ENCODE measurements at places on chromosomes 12 and 14.

- no peak for DNase-seq
Measured at GRCh38 chr12:51549637-51550036, 41.4 kb upstream of the SCN8A start.

GRCh38 chr14:105053996-105054395 lies 11.2 kb downstream of the GPR132 start:
- no peak for DNase-seq

- no peak for DNase-seq
Measured at GRCh38 chr14:94377866-94378470, 10.4 kb downstream of the SERPINA1 start.

DNA sequence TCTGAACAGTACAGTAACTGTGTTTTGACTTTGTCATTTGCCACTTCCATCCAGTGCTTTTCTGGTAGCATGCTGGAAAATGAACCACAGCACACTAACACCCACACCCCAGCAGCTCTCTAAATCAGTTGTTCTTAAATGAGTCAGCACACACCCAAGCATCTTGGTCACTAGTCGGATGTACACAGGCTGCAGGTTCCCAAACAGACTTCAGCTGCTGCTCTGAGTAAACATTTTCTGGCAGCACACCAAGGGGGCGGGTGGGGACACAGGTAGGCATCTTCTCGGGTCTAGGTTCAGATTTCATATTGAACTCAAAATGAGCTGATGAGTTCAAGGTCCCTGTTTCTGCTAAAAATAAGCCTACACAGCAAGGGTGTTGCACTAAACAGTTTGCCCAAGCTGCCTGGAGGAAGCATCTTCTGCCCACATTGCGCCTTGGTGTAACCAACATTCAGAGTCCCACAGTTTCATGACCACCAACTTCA lies 39.8 kb downstream of the IFNG start:
- no peak for DNase-seq

- no peak for DNase-seq
Measured at GRCh38 chr12:106074706-106075392, 63.9 kb downstream of the NUAK1 start.

GRCh38 chr14:34980337-34980900 lies 2.4 kb upstream of the SRP54 start:
- no peak for DNase-seq

DNA sequence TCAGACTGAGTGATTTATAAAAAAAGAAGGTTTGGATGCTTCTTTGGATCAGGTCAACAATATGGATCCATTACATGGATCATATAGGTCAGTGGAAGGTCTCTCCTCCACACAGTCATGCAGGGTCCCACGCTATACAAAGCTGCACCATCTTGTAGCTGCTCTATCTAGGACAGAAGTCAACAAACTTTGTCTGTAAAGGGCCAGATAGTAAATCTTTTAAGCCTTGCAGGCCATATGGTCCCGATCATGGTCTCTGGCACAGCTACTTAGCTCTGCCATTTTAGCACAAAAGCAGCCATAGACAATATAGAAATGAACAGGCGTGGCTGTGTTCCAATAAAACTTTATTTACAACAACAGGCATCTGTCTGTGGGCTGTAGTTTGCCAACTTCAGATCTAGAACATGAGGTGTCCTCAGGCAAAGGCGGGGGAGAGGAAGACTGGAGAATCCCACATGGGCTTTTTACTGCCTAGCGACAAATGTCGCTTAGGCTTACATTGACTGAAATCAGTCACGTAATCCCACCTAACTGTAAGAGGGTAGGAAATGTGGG lies 36.7 kb downstream of the TMEM233 start:
- no peak for DNase-seq

GRCh38 chr14:56005191-56006053 lies 112.8 kb upstream of the PELI2 start:
- DNase-seq, result peak; percentile 25

GRCh38 chr14:30884901-30885300 lies 10.5 kb downstream of the COCH start:
- no peak for DNase-seq

- no peak for DNase-seq
Measured at GRCh38 chr12:59980476-59980875, 384.6 kb downstream of the SLC16A7 start.

DNA sequence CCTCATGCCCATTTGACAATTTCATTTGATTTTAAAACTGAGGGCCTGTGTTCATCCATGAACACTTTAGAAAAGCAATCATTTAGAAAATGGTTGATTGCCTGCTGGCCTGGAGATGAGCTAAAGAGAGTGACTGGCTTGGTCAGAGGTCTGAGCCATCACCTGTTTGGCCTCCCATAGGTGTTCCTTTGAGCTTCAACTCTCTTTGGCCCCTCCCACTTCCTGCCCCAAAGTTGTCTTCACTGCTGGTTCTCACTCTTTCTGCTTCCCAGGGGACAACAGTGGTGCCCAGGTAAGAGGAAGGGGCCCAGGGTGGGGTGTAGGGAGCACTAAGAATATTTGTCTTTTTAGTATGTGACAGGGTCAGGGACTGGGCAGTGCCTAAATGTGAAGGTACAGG lies 4.9 kb upstream of the TCP11L2 start:
- DNase-seq, result no peak

- DNase-seq, result no peak
Measured at GRCh38 chr12:5723071-5723470, 222.0 kb downstream of the ANO2 start.

DNA sequence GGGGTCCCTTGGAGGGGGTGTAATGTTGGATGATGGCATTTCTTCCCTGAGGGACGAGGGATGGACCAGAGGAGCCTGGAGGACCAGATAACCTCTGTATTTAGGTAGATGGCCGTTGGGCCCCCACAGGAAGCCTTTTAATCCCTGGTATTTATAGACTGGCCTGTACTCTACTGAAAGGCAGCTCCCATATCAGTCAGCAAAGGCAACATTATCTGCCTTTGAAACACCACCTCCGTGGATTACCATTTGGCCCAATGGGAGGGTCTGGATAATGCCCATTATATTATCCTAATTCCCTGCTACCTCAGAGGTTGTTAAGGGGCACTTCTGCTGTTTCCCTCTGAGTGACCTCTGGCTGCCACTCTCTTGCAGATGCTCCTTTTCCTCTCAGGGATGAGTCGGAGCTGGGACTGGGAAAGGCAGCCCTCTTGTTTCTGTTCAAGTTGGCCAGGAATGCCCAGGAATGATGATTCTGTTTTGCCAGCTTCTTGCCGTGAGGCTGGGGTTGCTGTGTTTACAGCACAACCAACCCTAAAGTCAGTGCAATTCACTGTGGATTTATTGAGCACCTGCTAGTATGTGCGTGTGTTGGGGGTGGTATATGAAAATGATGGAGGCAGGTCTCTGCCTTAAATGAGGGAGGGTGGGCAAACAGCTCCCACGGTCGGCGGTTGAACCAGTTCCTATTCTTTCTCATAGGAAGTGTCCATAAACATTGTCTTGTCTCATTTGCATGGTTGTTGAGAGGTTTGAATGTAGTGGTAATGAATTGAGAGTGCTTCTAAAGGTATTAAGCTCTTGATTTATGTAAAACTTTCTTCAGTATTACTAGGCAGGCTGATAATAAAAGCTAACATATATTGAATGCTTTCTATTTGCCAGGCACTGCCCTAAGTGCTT lies 18.1 kb downstream of the SUSD6 start:
- DNase-seq, result no peak

DNA sequence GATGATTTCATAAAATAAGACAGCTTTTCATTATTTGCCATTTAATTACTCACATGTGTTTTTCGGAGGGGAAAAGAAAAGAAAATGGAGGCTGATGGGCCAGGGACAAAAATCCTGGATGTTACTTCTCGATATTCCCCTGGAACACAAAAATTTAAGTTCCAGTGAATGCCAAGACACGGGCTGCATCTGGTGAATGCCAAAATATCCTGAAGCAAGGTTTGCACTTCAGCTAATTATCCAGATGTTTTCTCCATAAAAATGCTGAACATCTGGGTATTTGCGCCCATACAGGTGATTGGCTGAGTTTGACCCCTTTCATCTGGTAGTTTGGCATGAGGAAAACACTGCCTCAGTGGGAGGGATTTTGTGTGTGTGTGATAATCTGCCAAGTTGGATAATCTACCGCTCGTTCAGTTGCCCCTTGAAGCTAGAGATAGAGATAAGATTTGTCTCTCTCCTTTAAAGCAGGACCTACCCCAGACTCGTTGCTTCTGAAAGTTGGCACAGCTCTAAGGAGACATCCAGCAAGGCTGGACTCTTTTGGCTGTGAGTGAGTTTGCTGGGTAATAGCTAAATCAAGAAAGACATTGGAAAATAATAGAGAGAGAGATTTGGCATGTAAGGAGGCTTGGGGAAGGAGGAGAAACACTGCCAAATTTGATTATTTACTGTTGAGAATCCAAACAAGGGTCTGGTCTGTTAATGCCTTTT lies 390.0 kb downstream of the EGLN3 start:
- no peak for DNase-seq

DNA sequence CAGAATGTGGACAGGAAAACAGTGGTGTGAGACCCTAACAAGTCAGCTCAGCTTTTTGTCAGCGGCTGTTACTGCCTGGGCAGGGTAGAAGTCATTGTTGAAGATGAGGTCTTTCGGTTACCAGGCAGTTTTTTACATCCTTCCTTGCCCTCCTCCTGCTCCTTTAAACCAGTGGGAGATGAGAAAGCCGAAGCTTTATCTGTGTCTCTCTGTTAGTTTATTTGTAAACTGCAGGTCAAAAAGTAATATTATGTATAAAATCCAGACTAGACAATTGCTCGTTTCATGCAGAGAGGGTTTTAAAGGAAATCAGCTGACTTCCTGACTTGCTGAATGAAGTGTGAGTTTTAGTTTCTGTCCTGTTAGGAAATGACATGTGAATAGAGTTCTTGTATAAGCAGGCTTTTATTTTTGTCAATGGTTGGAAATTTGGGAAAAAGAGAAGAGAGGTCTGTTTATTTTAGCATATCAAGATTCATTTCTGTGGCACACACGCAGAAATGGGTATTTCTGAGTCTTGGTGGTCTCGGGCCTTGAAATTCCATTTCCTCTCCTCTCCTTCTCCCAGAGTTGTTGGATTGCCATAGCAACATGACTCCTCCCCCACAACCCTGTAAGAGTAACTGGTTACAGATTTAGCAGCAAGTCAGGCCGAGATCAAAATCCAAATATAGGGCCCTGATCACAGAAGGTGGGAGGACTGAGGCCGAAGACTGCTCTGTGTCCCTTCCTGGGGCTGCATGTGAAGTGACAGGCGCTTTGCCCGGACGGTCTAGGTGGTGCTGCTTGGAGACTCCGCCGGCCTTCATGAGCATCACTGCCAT lies 60.8 kb downstream of the SAMD4A start:
- DNase-seq, result no peak

DNA sequence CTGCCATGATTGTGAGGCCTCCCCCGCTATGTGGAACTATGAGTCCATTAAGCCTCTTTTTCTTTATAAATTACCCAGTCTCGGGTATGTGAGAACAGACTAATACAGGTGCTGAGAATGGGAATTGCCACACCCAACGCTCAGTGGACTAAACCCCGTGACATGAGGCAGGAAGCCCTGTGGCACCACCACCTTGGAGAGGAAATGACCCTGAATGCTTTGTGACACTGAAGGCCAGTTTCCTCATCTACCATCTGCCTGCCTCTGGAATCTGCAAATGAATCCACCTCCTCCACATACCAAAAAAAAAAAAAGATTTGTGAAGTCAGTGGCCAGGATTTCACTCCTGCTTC lies 41.6 kb downstream of the NT5DC3 start:
- no peak for DNase-seq

- no peak for DNase-seq
Measured at GRCh38 chr14:34554540-34555250, 15.2 kb upstream of the EAPP start.

GRCh38 chr12:131196220-131196619 lies 242.5 kb downstream of the ADGRD1 start:
- DNase-seq, result no peak

- DNase-seq, result no peak
Measured at GRCh38 chr12:94609917-94610443, 40.4 kb downstream of the TMCC3 start.

DNA sequence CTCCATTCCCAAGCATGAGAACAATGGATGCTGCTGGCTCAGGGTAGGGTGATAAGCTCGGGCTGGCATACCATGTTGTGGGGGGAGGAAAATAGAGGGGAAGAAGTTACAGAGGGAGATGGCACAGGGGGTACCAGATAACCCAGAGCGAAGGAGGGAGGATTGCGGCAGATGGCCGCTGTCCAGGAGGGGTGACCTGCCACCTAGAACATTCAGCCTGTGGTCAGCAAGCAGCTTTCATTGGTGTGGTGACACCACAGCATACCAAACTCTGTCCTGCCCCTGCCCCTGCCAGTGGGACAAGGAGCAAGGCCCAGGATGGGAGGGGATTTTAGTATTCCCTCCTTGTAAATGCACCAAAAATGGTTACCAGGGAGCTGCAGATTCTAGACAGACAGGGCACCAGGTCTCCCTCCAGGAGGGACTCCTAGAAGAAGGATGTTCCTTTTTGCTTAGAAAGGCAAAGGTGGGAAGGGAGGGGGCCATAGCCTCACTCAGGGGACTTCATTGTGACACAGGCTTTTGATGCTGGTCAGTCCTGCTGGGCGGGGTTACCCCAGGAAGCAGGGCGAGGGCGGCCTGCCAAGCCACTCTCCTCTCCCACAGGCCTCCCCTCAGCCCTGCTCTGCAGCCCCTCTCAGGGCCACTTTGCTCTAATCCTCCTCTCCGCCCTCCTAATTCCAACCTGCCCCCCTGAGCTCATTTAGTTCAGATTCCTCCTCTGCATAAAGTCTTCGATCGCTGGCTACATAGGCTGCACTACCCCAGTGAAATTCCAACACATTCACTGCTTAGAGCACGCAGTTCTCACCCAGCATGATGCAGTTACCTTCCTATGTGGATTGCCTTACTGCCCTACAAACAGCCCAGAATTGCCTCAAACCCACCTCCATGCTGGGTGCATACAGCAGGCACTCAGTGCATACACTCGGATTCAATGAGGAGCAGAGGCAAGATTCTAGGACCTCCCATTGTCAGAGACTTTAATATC lies 36.0 kb upstream of the PLEKHG6 start:
- no peak for DNase-seq

GRCh38 chr14:96792003-96792402 lies 5.2 kb upstream of the VRK1 start:
- DNase-seq, result no peak

- DNase-seq, result no peak
Measured at GRCh38 chr14:73465823-73466532, 7.6 kb upstream of the NUMB start.

GRCh38 chr12:122166422-122167349 lies 7.3 kb downstream of the IL31 start:
- DNase-seq, result no peak

GRCh38 chr14:99063620-99064225 lies 208.3 kb downstream of the BCL11B start:
- DNase-seq, result no peak

- DNase-seq, result no peak
Measured at GRCh38 chr12:31018790-31019505, 54.7 kb upstream of the DDX11 start.

Measured in H1 (cell line).